Activated T-cell treated with anti-CD3 and anti-CD28 coated beads, Interleukin-2, amount 50 U/mL, for 48 hours (primary cell): ENCODE measurements at places on chromosomes 1 and 21.

GRCh38 chr1:11505591-11506538, 26.9 kb downstream of the DISP3 start:
- no peak for DNase-seq

DNA sequence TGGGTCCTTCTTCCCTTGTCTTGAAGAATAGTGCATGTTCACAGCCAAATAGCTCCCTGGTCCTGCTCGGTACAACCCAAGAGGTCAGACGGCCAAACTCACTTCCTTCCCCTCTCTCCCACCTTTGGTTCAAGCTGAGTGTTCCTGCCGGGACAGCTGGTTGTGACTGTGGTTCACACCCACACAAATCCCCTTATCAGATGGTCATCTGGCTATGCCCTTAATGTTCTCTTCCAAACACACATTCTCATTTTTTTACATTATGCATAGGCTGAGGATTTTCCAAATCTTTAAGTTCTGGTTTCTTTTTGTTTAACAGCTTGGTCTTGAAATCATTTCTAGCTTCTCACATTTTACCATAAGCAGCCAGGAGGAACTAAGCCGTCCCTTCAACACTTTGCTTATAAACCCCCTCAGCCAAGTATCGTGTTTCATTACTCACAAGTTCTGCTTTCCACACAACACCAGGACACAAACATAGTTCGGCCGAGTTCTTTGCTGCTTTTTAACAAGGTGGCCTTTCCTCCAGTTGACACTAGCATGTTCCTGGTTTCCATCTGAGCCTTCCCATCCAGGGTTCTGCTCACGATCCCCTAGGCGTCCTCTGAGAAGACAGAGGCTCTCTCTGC, 19.7 kb upstream of the TSPEAR start:
- no peak for DNase-seq

GRCh38 chr1:46400421-46400820, 6.3 kb downstream of the FAAH start:
- no peak for DNase-seq

DNA sequence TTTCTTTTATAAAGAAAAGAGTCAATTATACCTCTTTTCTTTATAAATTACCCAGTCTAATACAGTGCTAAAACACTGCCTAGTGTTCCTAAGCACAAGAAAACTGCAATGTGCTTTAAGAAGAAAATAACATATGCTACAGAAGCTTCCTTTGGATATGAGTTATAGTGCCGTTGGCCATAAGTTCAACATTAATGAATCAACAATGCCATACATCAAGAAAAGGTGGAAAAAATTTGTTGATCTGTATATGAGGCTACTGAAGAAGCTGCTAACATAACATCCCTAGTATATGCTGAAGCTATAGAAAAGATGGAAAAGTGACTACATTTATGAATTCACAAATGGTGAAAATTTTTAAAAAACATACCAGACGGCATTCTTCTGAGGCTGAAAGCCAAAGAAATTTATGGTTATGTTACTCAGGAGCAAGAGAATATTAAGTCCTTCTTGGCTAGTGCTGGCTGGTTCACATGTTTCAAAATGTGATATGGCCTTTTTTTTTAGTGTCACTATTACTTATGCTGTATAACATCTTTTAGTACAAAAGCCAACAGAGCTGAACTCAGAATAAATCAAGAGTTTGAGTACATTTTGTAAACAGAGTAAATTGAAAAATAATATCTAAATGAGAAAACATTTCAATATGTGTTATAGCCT, 743.2 kb upstream of the RGS18 start:
- no peak for DNase-seq

GRCh38 chr1:54345116-54345515, 61.1 kb downstream of the SSBP3 start:
- no peak for DNase-seq

GRCh38 chr1:47751193-47751592, 246.0 kb downstream of the TRABD2B start:
- no peak for DNase-seq

- no peak for DNase-seq
These were observed 210.6 kb downstream of the KIF26B start for GRCh38 chr1:245365095-245366020.

GRCh38 chr1:234322979-234323378, 50.3 kb upstream of the COA6 start:
- peak; percentile 79 for DNase-seq
